ENCODE measurements at places on chromosomes 4 and X.

DNA sequence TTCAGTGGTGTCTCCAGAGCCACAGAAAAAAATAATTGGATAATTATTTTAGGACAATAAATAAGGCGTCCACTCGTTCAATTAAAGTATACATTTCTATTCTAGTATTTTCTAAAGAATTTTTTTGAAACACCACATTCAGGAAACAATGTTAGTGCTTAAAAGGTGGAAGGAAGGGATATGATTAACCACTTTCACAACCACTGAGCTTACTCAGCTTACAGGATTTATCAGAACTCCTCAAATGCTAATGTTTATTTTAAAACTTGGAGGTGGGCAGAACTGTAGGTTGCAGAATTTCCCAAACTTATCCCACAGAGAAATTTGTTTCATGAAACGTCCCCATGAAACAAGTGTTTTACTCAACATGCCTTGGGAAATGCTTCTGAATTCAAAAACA is 54.3 kb upstream of the MAGEB2 start:
- no peak for DNase-seq

DNA sequence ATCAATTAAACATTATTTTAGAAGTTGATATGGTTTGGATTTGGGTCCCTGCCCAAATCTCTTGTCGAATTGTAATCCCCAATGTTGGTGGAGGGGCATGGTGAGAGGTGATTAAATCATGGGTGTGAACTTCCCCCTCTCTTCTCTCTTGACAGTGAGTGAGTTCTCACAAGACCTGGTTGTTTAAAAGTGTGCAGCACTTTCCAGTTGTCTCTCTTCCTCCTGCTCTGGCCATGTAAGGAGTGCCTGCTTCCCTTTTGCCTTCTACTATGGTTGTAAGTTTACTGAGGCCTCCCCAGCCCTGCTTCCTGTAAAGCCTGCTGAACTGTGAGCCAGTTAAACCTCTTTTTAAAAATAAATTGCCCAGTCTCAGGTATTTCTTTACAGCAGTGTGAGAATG is 141.4 kb downstream of the GALNTL6 start:
- no peak for DNase-seq

GRCh38 chr4:169106696-169107229 is 96.7 kb upstream of the CBR4 start:
- DNase-seq: no peak

DNA sequence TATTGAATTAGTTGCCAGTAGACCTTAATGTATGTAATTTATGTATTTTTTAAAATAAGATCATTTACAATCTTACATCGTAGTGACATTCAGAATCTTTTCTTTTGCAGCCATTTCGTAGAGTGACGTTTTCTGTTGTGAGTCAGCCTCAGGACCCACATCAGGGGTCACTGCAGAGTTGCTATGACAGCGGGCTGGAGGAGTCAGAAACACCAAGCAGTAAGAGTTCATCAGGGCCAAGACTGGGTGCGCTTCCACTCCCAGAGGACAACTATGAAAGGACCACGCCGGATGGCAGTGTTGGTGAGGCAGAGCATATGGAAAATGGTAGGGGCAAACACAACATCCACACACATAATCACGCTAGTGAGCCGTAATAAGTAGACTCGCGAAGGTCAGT is 199.9 kb downstream of the PCDH7 start:
- DNase-seq: no peak

DNA sequence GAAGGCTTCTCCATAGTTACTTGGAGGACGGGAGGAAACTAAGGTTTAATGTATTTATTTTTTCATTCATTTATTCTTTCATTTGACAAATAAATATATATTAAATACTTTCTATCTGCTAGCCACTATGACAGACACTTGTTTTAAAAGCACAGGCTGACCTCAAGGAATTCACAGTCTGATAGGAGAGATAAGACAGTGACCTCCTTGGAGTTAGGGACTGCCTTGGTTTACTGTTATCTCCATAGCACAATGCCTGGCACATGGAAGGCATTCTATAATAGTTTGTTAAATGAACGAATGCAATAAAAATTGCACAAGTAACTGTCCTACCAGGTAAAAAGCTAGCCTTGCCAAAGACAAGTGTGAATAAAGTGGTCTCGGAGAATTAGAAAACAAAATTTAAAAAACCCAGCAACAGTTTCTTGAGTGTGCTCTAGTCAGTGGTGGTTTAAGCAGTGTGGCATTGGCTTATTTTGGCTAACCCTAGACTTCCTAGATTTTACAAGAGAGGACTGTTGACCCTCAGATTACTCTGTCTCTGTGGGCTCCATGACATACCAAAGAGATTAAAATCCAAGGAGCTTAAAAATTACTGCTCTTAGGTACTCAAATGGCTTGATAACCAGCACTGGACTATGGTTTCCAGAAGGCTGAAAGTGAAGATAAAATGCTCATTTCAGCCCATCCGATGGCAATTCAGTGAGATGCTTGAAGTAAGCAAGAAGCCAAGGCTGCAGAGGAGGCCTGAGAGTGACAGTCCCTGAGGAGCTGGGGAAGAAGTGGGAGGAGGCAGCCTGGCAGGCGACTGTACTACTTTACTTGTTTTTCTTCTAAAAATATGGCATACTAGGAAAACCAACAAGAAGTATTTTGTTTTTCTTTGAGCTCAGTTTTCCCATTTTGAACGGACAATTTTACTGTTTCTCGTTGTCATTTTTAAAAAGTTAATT is 9.6 kb downstream of the AFP start:
- DNase-seq: no peak

- no peak for DNase-seq
Observed at GRCh38 chrX:155216940-155217440, 730 bp downstream of the VBP1 start.

- peak; percentile 1 for DNase-seq
Observed at GRCh38 chr4:33493231-33493630, 2751.1 kb downstream of the ARAP2 start.

DNA sequence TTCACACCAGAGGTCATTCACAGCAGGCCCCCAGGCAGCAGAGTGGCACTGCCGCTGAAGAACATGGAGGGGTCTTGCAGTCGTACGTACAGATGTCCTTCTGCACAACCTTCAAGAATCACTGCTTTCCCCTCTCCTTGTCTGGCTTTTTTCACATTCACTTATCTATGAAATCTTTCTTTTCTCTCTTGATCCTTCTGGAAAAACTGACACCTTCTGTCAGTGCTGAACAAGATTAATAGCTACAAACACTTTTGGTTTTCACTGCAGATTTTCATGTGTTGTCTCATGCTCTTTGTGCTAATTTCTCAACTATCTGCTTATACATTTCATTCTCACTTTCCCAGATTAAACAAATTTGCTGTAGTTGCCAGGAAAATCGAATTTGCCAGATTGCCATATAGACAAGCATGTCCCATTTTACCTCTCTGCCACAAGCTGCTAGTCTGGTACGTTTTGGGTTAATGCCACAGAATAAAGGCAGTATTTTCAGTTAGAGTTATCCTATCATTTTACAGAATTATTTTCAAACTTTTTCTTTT is 83.1 kb downstream of the RPS3A start:
- no peak for DNase-seq

- no peak for DNase-seq
Observed at GRCh38 chrX:86370927-86371326, 222.7 kb downstream of the DACH2 start.

DNA sequence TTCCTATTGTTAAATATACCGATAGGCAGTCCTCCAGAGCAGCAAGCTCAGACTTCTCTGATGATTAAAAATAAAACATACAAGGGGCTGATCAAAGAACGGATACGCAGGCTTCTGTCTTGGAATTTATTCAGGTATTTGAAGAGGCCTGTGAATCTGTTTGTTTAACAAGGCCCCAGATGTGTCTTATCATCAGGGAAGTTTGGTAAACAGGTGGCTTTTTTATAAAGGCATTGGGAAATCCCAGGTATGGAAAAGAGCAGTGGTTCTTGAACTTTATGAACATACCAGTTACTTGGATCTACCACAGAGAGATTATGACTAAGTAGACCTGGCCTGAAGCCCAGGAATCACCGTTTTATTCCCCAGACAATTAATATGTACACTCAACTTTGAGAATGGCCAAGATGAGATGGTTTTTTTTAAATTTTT is 47.9 kb downstream of the SOWAHB start:
- peak; percentile 82 for DNase-seq

DNA sequence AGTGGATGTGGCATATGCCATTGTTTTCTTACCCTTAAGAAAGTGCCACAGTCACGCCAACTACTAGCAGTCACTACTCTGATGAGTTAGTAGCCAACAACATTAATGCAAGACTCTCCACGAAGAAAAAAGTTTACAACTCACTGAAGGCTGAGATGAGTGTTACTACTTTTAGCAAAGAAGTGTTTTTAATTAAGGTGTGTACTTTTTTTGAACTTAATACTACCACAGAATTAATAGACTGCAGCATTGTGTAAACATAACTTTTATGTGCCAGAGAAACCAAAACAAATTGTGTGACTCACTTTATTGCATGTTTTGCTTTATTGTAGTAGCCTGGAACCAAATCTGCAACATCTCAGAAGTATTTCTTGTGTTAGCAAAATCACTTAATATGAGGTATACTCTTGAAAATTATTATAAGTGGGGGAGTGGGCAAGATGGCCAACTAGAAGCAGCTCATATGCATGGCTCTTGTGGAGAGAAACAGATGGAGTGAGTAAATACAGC is 2.2 kb upstream of the UGT2B4 start:
- DNase-seq: no peak

DNA sequence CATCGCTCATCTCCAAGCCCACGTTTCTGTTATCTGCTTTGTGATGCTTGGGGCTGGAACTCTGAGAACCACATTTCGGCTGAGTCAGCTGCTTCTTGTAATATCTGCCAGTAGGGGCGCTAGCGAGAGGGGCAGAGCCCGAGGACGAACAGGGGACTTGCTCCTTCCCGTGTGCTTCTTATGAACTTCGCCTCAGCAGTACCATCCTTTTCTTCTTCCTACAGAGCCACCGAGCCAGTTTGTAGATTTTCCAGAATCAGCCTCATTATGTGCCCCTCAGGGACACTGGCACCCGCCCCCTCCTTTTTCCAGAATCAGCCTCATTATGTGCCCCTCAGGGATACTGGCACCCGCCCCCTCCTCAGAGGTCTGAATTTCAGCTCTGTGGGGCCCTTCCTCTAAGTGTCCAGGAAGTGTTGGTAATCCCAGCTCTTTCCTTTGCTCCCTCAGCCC is 441.7 kb upstream of the RASGEF1B start:
- peak; percentile 53 for DNase-seq

Measured in cardiac fibroblast (primary cell).